ENCODE measurements at places on chromosomes 4 and X. TPM values are rescaled to one million over a fixed set of nuclear protein-coding genes. Genes with fewer than 3 reads are reported as not detected.

The EDA2R gene
- 1.7 TPM for total RNA-seq

The HERC6 gene
- total RNA-seq: 2.9 TPM

The SGCB gene
- 6.2 TPM for total RNA-seq

The CORIN gene
- 0.05 TPM for total RNA-seq

The FAAH2 gene
- total RNA-seq: 6.6 TPM

Data from airway epithelial cell (primary cell).